ENCODE measurements at places on chromosomes 11 and 22.

- no peak for DNase-seq
Observed at GRCh38 chr22:42800451-42801251, 56.4 kb downstream of the ARFGAP3 start.

DNA sequence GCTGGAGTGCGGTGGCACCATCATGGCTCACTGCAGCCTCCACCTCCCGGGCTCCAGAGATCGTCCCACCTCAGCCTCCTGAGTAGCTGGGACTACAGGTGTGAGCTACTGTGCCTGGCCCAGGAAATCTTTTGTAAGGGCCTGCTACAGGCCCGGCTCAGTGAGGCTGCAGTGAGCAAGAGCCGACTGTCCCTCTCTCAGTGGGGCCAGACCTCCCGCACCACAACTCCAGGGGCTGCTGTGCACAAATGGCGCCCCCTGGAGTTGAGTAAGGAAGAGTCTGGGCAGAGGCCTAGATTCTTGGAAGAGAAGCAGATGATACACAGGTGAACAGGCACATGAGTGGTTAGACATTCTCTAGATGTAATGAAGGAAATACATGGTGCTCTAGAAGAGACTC lies 7.0 kb downstream of the SERHL2 start:
- DNase-seq, result no peak

GRCh38 chr11:61717286-61718033 lies 35.0 kb upstream of the MYRF start:
- no peak for DNase-seq

DNA sequence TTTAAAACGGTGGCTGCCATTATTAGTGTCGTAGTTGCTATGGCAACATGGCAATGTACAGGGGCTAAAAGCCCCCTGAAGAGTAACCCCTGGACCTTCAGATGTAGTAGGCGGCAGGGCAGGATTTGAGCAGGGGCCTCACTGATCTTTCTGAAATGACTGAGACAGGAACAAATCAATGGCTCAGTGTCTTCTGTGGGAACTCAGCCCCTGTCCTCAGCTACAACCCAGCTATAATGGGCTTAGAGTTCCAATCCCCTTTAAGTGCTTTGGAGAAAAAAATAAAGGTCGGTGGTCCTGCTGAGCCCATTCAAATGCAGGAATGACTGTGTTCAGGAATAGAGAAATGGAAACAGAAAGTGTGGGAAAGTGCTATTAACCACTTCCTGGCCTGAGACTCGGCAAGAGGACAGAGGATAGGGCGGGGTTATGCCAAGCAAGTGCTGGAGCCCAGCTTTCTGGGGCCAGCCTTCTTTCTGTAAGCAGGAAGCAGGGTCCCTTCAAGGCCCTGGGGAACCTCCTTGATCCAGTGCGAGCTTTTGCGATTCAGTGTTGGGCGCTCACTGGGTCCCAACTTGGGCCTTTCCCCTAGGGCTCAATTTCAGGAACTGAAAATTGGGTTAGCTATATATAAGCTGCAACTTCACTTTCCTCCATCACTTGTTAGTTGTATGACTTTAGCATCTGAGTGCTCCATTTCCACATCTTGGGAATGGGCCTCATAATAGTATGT lies 6.1 kb upstream of the CD82 start:
- no peak for DNase-seq

DNA sequence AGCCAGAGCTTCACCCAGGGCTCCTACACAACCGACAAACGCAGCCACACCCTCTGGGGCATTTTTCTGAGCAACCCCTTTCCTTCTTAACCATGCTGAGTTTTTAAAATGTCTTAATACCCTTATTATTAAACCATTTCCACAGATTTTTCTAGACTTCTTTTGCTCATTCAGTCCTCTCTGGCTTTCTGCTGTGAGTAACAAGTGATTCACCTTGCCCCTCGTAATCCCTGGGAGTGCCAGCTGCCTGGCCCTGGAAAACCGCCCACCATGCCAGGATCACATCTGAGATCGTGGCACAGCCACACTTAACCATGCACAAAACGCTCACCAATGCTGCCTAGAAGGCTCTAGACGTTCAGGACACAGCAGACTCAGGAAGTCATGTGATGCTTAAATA lies 25.4 kb downstream of the YPEL1 start:
- DNase-seq, result no peak

DNA sequence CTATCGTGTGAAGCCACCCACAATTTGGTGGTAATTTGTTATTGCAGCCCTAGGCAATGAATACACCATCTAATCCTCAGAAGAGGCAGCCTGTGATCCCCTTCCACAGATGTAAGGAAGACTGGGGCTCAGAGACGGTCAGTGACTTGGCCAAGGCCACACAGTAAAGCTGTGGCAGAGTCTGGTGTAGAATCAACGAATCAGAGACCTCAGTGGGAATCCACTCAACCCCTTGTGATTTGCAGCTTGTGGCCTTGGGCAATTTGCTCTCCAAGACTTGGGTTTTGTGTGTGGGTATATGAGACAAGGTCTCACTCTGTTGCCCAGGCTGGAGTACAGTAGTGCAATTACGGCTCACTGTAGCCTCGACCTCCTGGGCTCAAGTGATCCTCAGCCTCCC lies 1.9 kb downstream of the LGALS2 start:
- DNase-seq, result no peak

GRCh38 chr11:10856689-10857458 lies 979 bp downstream of the ZBED5 start:
- no peak for DNase-seq

- no peak for DNase-seq
Observed at GRCh38 chr22:44446483-44446882, 51.5 kb downstream of the RTL6 start.

DNA sequence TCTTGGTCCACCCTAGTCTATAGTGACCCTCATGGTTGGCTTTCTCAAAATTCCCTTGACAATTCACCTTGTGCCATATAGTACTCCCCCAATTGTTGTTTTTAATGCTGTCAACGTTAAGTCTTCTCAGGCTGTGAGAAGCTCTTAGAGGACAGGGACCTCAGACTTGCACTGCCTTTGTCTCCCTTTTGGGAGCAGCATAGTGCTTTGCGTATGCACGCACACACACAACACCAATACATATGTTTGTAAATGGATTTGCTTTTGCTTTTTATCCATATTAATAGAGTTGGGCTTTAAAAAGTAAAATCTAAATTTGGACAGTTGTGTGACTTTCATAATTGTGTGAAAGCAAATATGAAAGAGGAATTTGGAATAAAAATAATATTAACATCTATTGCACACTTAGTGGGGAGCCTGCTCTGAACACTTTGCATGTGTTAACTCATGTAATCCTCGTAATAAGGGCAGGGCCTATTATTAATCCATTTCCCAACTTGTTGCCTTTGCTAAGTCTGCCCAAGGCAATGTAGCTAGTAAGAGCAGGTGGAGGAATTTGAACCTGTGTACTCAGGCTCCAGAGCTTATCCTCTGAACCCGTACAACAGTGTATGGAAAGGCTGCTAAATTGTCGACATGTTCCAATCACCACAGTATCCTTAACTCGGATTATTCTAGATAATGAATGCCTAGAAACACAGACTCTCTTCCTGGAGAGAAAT lies 257.7 kb upstream of the NARS2 start:
- DNase-seq, result no peak

DNA sequence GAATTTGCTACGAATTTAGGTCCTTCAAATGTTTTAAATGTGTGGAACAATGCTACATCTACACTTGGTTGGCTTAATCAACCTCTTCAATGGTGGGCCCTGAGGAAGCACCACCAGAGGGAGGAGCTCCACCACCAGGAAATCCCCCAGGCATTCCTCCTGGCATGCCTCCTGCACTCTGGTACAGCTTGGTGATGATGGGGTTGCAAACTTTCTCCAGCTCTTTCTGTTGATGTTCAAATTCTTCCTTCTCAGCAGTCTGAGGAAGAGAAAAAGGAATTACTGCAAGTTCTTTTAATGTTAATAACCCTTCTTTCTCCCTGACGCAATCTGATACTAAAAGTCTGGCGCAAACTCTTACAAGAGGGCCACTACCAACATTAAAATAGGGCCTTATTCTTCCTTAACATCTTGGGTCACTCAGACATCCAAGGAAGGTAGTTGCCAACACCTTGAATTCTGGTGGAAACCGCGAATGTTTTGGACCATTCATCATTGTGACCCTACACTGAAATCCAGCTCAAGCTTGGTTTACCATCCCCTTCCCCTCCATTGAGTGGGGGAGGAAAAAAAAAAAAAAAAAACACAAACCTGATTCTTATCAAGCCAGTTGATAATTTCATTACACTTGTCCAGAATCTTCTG lies 4.2 kb downstream of the HSPA8 start:
- no peak for DNase-seq

DNA sequence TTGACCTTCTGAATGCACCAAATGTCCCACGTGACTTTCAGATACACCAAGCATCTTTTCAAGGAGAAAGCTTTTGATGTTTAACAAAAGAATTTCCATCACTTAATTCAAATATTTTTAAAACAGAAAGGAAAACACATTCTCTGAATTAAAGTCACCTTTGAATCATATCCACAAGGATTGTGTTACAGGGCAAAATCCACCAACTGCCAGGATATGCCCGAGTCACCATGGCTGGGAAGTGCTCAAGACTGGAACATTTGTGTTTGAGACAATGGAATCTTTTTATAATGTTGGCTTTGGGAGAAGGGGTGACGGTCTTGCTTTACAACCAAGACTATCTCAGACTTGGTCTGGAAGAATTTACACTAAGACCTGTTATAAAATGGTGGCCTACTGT lies 40.8 kb downstream of the BID start:
- no peak for DNase-seq

DNA sequence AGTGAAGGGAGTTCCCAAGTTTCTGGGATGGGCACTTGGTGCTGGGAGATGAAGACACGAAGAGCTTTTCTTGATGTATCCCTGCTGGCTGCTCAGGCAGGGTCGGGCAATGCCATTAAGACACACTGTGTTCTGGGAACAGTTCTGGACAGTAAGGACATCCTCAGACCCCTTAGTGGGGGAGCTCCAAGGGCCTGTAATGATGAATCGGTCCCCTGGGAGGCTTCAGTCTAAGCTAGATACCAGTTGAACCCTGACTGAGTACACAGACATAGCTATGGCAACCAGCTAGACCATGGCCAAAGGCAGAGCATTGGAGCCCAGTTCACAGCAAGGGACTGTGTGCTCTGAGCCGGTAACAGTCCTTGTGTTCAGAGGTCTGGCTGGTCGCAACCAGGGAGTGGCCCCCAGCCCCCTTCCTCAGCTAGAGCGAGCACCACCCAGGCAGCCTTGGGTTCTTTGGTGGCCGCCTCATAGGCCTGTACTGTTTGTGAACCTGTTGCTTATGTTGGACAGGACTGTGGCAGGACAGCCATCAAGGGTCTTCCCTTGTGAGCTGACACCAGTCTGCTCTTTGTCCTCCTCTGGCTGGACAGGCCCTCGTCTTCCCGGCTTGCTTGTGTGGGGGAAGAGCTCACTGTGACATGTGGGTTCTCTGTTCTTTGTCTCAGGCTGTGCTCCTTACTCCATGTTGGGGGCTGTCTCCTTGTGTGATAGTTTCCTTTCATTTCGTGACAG lies 25.0 kb downstream of the MED15 start:
- no peak for DNase-seq

DNA sequence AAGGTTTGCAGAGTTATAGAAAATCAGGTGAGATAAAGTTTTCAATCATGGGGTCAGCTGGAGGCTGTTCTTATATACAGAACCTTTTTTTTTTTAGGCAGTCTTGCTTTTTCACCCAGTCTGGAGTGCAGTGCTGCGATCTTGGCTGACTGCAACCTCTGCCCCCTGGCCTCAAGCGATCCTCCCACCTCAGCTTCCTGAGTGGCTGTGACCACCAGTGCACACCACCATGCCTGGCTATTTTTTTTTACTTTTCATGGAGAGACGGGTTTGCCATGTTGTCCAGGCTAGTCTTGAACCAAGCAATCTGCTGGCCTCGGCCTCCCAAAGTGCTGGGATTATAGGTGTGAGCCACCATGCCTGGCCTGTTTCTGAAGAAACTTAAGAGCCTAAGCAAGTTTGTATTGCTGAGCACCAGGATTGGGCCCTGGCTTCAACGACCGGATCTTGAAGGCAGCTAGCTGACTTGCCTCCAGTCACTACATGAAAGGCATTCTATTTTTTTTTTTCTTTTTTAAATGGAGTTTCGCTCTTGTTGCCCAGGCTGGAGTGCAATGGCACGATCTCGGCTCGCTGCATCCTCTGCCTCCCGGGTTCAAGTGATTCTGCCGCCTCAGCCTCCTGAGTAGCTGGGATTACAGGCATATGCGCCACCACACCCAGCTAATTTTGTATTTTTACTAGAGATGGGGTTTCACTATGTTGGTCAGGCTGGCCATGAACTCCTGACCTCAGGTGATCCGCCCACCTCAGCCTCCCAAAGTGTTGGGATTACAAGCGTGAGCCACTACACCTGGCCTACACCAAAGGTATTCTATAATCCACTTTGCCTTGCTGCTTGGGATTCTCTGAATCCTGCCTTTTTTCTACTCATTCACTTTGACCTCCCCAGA lies 7.6 kb downstream of the XBP1 start:
- no peak for DNase-seq

DNA sequence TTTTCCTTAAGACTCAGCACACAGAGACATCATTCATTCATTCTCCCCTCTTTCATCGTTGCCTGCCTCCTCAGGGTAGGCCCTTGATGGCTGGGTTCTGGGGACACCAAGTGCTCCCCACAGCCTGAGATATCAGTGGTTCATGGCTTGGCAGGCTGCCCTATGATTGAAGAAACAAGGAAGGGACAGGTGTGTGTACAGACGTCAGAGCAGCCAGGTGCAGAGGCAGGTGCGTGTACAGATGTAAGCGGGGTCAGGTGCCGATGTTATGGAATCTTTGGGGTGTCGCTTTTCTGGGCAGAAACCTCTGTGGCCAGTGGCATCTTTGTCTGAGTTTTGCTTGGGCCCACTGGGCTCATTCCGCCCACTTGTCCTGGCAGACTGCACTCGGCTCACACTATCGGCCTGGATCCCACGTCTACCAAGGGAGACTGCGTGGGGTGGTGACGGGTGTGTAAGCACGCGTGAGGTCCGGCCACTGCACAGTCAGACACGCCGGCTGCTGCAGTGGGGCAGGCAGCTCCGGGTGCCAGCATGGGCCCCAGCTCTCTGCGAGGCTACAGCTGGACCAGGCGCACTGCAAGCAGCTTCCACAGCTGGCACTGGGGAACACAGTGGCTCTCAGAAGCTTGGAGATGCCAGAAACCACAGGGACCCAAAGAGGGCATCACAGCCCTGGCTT lies 20.9 kb upstream of the KIAA0930 start:
- DNase-seq, result no peak

Measured in stimulated activated CD8-positive, alpha-beta memory T cell treated with anti-CD3 and anti-CD28 coated beads, Interleukin-2, amount 100 ng/mL, for 1 hour (primary cell).